Upper lobe of right lung (tissue), 1 donor: ENCODE measurements at places on chromosomes 11 and 22. TPM values are rescaled to one million over a fixed set of nuclear protein-coding genes. Genes with fewer than 3 reads are reported as not detected.

- no peak for DNase-seq
Observed at GRCh38 chr22:31891366-31892079, 52.8 kb upstream of the YWHAH start.

DNA sequence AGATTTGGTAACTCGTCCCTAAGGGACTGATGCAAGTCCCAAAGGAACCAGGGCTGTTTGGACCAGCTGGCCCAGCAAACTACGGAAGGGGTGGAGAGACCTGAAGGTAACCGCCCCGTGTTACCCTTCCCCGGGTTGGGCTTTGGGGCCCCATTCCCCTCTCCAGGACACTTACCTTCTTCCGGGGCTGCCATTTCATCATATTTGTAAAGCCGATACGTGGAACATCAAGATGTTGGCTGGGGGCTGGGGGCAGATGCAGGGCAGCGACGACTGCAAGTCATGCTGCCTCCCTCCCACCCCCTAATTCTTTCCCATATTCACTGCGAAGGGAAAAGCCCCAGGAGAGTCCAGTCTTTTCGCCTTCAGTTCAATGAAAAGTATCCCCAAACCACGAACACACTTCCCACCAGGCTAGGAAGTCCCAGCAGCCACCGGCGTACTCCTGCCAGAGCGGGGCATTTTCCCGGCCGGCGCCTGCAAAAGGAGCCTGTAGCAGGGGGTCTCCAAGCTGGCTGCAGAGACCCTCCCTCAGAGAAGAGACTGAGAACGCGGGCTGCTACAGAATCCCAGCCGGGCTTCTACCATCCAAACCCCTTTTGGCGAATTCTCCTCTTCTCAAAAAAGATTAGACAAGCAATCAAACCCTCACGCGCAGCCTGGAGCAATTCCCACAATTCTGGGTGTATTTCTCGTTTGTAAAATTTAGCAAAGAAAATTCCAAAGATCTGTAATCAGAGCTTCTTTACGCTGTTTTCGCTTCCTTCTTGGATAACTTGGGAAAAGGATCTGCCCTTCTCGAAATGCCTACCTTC, 236.7 kb downstream of the TTC28 start:
- DNase-seq = peak; percentile 84

Gene SPDYC
- not detected for total RNA-seq

GRCh38 chr11:100419518-100419917, 267.6 kb upstream of the ARHGAP42 start:
- no peak for DNase-seq

- DNase-seq = no peak
Observed at GRCh38 chr11:9285850-9286587, 20.9 kb upstream of the DENND5A start.

Gene SLC22A25
- not detected for total RNA-seq

Gene ST3GAL4
- total RNA-seq = 39.2 TPM

GRCh38 chr22:45235101-45235777, 5.5 kb downstream of the KIAA0930 start:
- no peak for DNase-seq

Gene MS4A8
- total RNA-seq = not detected

Gene DDTL
- total RNA-seq = 2.5 TPM

Gene FGF3
- not detected for total RNA-seq

Gene MYEOV
- 0.23 TPM for total RNA-seq
